ENCODE measurements at places on chromosomes 1 and 21.

DNA sequence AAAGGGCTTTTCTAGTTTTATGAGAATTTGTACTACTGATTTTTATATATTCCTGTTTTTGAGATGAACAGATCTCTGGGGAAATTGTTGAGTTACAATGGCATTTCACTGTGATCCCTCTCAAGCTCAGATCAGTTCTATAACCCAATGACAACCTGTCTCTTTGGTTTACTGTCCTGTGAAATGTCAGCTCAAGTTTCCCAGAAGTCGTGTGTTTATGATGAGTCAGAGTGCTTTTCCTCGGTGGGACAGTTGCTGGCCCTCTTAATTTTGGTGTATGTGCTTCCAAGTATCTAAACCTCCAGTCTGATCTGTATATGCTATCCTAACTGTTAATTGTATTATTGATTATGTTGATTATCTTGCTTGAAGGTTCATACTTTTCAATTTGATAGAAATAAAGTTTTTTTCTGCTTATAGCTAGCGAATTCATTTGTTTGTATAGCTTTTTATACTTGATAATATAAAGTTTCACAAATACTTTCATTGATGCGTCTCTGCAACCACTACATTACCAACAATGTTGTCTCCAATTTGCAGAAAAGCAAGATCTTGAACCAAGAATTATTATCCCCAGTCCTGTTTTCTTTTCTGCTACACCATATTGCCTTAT lies 77.5 kb upstream of the DNAJC6 start:
- no peak for DNase-seq

- DNase-seq = no peak
Observed at GRCh38 chr1:46172321-46172720, 2.6 kb upstream of the TSPAN1 start.

GRCh38 chr1:18536915-18537314 lies 56.2 kb downstream of the KLHDC7A start:
- no peak for DNase-seq

DNA sequence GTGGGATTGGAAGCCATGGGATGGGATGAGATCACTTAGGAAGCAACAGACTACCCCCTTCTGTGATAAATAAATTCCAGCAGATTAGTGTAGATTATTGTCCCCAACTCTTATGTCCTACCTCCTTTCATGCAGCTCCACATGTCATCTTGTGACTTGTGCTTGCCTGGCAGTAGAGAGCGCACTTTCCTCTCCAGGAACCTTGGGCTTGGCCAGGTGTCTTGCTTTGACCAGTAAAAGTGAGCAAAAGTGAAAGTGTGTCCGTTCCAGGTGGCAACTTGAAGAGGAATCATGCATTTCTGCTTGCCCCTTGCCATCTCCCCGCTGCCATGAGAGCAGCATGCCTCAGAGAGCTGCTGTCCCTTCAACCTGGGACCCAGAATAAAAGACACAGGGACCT lies 122.9 kb upstream of the ERG start:
- DNase-seq = no peak

DNA sequence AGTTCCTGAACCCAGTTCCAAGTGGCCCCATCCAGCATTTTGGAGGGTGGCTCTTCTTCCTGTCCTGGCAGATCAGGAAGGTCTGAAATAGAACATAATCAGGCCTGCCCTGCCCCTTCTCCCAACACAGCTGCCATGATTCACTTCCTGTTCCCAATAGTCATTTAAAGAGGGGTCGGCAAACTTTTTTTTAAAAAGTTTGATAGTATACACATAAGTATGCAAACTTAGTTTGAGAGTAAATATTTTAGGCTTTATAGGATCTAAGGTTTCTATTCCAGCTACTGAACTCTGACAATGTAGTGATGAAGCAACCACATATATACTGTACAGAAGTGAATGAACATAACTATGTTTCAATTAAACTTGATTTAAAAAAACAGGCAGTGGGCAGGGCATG lies 66.4 kb downstream of the LUZP1 start:
- DNase-seq = no peak

DNA sequence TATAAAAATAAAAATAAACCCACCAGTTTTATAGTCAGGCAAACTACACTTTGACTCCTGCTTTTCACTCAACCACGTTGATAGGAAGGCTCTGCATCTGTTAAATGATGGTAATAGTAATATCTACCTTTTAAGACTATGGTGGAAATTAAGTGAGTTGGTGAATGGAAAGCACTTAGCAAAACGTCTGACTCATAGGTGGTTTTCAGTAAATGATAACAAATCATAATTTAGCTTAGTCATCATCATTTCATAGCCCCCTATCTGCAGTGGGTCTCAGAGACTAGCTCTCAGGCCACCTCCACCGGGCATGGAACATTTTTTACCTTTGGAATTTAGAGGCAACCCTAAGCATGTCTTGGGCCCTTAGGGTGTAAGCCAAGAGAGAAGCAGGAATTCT lies 160.0 kb downstream of the PDE4B start:
- no peak for DNase-seq
